ENCODE measurements at places on chromosomes 2 and 18.

DNA sequence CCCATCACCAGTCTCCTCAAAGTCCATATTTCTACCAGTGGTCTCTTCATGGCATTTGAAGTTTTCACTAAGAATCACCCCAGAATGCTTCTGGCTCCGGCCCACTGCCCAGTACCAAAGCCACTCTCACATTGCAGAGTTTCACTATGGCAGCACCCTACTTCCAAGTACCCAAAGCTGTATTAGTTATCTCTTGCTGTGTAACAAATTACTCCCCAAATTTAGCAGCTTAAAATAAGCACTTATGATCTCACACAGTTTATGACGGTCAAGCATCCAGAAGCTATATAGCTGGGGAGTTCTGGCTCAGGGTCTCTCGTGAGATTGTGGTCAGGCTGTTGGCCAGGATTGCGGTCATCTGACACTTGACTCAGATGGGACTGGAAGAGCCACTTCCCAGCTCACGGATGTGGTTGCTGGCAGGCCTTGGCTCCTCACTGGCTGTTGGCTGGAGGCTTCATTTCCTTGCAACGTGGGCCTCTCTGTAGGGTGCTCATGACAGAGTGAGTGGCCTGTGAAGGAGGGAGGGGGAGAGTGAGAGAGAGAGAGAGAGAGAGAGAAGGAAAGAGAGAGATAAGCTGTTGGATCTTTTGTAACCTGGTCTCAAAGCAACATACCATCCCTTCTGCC is 189.5 kb downstream of the CTIF start:
- no peak for DNase-seq

- no peak for DNase-seq
Measured at GRCh38 chr2:72973566-72974435, 56.5 kb downstream of the EMX1 start.

GRCh38 chr18:9507565-9508088 is 32.3 kb downstream of the RALBP1 start:
- no peak for DNase-seq

DNA sequence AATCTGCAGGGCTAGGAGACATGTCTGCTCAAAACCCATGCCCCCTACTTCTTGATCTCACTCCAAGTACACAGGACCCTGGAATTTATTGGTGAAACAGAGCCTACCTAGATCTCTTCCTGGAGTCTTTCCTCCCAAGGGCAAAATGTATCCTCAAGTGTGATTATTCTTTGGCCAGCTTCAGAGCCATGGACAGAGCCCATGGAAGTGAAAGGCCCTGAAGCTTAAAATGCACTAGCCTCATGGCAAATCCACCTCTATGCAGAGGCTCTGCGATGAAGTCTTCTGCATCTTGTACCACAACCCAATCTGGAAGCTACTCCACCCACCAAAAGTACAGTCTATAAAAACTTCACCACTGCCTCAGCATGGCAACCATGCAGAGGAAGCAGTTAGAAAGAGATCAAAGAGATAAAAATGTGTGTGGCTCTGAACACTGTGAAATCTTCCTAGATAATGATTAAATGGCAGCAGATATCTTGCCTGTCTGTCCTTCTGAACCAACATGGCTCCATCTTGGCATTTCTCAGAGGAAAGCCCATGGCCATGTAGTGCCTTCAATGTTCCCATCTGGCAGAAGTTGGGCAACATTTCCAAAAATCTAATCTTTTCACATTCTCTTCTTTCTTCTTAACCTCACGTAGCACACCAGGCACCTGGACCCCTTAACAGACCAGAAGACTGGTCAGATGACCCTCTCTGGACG is 142.9 kb upstream of the KLF7 start:
- no peak for DNase-seq

- peak; percentile 39 for DNase-seq
Measured at GRCh38 chr2:64049633-64050220, 30.5 kb upstream of the VPS54 start.

DNA sequence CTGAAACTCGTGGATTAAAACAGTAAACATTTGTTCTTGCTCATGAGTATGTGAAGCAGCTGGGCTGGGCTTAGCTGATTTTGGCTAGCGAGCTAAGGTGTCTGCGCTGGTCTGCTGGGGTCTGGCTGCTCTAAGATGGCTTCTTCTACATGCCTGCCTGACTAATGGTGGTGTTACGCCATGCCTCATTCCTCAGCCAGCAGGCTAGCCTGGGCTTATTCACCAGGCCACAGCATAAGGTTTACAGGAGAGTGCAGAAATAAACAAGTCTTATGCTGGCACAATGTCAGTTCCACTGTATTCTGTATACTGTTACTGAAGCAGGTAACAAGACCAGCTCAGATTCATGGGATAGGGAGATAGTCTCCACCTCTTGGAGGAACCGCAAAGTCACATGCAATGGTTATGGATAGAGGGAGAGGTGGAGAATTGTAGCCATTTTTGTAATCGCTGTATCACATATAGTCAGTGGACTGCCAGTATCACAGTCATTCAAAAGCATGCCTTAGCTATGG is 80.0 kb downstream of the RHBDD1 start:
- no peak for DNase-seq

- no peak for DNase-seq
Measured at GRCh38 chr2:111627256-111627655, 256.7 kb downstream of the ANAPC1 start.

GRCh38 chr2:179031731-179032408 is 18.1 kb downstream of the CCDC141 start:
- no peak for DNase-seq

Data from C1 segment of cervical spinal cord (tissue), 14 donors.